Endothelial cell of umbilical vein (primary cell): ENCODE measurements at places on chromosomes 5 and 9.

DNA sequence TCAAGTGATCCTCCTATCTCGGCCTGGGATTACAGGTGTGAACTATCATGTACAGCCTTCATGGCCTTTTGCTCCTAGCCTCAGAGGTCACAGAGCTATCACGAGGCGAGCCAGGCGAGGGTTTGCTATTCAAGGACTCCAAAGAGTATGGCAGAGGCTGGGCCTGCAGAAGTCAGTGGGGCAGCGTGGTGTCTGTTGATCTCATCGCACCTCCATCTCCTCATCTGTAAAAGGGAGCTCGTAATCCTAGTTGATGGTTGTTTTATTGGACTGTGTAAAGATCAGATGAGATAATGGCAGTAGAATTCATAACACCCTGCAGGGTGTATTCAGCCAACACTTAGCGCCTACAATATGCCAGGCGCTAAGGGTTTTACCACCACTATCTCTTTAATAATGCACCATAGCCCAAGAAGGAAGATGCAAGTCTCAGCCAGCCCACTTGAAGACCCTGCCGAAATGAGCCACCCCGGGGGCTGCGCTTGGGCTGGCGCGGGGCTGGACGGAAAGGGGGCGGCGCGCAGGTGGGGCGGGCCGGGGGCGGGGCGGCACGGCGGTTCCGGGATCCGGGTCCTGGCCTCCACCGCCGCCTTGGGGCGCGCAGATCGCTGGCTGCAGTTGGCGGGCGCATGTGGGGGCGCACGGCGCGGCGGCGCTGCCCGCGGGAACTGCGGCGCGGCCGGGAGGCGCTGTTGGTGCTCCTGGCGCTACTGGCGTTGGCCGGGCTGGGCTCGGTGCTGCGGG lies at the start of gene GALNT12:
Gene GALNT12 (plus strand): TSS at position 601 of the 744 bp plus-strand sequence. CDS start 29 bp downstream, at position 630.
- DNase-seq: no peak

GRCh38 chr5:136020001-136020382 lies 8.8 kb upstream of the TGFBI start:
- DNase-seq: no peak

- DNase-seq: no peak
These were observed 365.2 kb downstream of the GADD45G start for GRCh38 chr9:89969881-89970639.

GRCh38 chr5:140342287-140342686 lies 4.1 kb downstream of the HBEGF start:
- no peak for DNase-seq

DNA sequence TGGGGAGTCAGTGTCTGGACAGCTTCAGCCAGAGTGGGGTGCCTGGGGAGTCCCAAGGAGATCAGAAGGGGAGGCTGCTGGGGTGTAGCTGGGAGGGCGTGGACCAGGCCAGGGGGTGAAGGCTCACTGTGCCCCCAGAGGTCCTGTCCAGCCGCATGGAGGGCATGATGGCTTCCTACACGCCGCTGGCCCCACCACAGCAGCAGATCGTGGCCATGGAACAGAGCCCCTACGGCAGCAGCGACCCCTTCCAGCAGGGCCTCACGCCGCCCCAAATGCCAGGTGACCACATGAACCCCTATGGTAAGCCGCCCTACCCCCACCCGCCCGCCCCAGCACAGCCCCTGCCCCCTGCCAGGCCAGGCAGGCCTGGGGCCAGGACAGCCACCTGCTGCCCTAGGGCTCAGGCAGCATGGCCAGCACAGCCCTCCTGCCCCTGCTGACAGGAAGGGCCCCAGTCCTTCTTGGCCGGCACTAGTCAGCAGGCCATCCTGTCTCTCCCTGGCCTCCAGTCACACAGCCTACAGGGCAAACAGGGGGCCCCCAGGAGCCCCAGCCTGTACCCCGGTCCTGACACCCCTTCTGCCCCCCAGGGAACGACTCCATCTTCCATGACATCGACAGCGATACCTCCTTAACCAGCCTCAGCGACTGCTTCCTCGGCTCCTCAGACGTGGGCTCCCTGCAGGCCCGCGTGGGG lies 82.1 kb downstream of the LMX1B start:
- DNase-seq: no peak

DNA sequence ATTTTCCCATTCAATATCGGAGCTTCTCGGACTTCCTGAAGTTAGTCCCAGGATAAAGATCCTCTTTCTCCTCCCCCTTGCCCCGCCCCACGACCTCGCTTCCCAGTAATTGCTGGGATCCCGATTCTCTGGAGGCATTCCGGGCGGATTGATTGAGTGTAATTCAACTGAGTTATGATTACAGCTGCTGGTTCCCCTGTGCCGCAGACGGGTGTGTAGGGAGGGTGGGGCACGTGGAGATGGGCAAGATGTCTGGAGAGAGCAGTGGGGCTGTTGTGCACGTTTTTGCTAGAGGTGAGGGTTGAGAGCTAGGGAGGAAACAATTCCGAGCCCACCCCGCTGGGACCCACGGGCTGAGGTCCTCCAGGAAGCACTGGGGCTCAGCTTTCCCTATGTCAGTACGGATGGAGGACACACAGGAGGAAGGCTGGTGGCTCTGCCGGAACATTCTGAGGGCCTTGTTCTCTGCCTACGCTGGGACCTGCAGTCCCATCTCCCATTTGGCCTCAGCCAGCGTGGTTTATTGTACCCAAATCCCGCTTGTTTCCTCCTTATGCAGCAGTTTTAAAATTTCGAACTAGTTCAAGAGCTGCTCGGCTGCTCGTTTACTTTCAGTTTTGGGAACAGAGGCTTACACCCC lies 2.4 kb upstream of the DMRT2 start:
- DNase-seq: no peak

GRCh38 chr5:113053511-113053995 lies 77.0 kb downstream of the DCP2 start:
- DNase-seq: no peak

DNA sequence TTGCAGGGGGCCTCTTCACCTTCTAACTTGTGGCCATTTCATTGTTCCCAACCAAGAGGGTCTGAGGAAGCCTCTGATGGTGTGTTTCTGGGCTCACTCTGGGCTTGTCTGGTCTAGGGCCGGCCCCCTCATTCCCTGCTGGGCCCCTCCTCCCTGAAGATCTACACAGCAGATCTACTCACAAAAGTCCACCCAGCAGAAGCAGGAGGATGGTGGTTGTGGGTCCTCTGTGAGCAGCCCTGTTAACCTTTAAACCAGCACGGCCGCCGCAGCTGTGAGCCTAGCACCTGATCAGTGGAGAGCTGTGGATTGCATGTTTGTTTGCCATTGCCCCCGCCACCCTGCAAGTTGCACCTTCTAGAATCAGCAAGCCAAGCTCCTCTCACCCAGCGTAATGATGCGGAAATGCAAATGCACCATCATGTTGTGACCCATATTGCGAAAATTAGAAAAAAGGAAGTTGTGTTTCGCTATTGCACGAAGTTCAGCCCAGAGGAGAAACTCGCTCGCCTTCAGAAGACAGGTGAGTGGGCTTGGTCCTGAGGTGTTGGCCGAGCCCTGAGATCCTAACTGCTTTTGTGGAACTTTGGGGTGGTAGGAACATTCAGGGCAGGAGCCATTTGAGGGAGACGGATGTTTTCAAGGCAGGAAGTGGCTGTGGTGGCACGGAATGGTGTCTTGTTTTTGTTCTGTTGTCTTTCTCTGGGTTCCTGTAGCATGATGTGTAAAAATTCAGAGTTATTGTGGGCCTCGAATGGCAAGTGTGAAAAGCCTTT lies 16.7 kb downstream of the FGD3 start:
- DNase-seq: no peak

- DNase-seq: no peak
These were observed 482.8 kb downstream of the ELAVL2 start for GRCh38 chr9:23343226-23343625.

DNA sequence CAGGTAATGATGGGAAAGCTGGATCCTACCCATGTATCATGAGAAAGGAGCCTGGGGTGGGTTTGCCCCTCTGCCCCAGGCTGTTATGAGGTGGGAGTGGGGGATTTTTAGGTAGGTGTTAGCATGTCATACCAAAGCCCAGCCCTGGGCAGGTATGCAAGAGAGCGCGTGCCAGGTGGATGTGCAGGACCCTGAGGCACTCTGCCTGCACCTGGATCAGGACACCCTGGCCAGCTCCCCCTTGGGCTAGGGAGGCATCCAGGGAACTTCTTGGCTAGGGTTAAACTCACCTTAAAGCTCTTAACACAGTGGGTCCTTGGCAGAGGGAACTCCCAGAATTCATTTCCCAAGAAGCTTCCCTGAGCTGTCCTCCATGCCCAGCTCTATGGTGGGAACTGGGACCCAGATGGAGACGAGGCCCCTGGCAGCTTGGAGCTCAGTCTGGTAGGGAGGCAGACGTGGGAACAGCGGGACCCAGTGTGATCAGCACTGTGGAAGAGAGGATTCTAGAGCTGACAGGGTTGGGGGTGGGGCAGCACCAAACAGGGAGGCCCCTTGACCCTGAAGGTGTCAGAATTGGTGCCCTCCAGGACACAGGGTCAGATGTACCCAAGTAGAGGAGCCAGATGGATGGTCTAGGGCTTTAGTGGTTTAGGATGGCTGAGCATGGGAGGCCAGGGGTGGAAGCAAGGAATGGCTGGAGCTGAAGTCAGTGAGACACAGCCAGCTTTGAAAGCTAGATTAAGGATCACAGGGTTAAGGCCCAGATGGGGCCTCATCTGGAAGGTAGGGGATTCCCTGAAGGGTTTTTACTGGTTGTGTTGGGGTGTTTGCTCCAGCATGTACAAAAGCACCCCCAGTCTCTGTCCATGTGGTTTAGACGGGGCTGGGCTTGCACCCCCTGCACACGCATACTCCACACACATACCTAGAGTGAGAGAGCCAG lies 2.2 kb upstream of the PRR7 start:
- no peak for DNase-seq

- no peak for DNase-seq
These were observed 32.8 kb downstream of the ZNF474 start for GRCh38 chr5:122162100-122162638.

- DNase-seq: no peak
These were observed 236.9 kb upstream of the NFIL3 start for GRCh38 chr9:91660521-91660920.

DNA sequence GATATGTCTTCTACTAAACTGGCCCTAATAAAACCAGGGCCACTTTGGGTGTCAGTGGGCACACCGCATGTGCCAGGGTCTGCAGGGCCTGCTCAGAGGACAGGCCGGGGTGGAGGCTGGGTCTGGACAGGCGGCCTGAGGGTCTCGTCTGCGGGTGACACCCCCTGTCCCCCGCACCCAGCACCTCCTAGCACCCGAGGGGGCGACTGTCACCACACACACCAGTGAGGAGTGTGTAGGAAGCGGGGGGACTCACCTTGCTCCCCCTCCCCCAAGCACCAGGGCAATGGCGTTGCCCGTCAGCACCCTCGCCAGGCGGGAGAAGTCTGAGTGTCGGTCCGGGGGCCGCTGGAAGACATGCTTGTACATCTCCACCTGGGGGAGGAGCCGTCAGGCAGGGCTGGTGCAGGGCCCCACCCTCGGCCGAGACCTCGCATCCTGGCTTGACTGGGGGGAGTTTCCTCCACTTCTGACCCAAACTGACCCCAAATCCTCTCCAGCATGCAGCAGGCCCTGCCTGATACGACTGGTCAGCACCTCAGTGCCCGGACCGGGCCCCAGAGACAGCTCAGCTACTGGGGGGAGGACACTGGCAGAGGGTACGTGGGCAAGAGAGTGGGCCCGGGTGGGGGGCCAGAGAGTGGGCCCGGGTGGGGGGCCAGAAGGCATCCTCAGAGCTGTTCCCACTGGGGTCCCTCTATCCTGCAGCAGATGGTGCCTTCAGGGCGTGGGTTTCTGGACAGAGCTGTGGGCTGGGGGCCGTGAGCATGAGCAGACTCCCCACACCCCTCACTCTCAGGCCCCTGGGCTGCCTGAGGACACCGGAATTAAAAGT lies 18.9 kb upstream of the NSMF start:
- DNase-seq: no peak

GRCh38 chr5:11803436-11803835 lies 100.8 kb downstream of the CTNND2 start:
- no peak for DNase-seq

DNA sequence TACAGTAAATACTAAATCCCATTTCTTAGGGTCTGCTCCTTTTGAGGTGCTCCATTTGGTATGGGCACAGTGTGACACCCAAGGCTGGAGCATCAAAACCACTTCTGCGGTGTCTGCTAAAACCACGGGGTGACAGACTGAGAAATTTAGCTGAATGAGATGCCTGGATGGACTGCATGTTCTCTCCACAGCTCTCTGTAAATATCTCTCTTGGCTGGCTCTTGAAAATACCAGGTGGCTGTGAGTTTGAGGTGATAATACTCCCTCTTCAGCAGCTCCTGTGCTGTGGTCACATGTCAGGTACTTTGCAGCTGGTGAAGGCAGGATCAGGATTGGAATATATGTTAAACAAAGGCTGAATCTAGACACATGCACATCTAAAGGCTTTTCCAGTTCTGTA lies 93.7 kb upstream of the SIMC1 start:
- DNase-seq: no peak

GRCh38 chr5:124718380-124718789 lies 28.1 kb downstream of the ZNF608 start:
- peak; percentile 51 for DNase-seq

DNA sequence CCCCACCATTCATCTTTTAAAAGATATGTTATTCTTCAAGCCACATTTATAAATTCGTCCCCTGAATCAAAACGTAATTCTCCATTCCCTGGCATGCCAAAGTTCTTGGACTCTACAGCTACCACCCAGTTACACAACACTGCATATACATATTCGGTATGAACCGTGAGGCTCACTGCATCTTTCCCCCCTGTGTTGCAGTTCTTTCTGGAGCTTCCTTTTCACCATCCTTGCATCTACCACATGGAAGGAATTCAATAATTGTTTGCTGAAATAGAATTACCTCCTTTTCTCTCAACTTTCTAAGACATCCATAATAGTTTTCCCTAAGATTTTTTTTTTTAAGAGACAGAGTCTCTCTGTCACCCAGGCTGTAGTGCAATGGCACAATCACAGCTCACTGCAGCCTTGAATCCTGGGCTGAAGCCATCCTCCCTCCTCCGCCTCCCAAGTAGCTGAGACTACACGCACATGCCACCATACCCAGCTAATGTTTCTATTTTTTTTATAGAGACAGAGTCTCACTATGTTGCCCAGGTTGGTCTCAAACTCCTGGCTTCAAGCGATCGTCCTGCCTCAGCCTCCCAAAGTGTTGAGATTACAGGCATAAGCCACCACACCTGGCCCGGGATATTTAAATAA lies 3.3 kb downstream of the LPAR1 start:
- DNase-seq: no peak

GRCh38 chr9:80400624-80401230 lies 829.0 kb downstream of the TLE4 start:
- DNase-seq: no peak

DNA sequence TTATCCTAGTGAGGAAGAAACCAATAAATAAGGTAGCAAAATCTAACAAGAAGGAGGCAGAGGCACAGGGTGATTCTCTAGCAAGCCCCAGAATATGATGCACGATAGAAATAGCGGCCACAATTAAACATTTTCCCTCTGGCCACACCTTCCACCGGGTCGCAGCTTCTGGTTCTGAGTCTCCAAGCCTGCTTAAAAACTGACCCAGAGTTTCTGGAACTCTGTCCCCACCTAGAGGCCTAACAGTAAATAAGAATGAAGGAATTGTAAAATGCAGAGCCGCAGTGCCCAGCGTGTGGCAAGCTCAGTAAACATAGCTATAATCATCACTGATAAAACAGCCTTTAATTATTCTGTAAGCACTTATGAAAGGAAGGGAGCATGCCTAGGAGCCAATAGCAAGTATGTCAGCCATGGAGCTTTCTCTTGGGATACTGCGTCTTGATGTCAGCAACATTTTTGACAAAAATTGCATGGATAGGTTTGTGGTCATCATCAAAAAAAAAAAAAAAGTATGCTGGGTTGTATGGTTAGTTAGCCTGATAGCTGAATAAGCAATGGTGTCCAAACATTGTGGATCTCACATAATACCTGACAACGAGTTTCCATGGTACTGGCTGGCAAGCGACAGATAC lies 465.5 kb downstream of the DNAH5 start:
- DNase-seq: peak; percentile 56
